ENCODE measurements at places on chromosomes 13 and 19.

GRCh38 chr13:26555413-26555812 lies 2.1 kb upstream of the WASF3 start:
- no peak for DNase-seq

DNA sequence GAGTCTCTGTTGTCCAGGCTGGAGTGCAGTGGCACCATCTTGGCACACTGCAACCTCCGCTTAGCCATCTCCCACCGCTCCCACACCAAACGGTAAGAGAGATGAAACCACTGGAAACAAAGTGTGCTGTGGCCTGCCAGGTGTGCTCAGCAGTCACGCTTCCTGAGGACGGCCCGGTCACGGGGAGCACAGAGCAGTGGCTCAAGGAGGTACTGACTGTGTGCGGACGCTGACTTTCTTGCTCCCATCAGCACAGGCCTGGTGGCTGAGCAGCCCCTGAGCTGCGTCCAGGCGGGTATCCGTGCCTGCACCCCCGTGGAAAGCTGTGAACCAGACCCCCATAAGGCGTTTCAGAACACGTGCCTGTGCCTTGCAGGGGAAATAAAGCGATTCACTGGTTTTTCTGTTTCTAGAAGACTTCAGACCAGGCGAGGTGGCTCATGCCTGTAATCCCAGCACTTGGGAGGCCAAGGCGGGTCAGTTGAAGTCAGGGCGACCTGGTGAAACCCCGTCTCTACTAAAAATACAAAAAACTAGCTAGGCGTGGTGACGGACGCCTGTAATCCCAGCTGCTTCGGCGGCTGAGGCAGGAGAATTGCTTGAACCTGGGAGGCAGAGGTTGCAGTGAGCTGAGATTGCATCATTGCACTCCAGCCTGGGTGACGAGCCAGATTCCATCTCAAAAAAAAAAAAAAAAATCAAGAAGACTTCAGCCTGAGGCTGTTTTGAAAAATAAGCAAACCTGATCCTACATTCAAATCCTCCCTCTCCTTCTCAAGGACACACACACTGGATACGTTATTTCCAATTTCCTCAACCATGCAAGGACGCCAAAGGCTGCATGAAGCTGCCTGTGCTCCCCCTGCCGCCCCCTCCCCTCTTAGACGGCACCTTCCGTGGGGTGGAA lies 25.5 kb downstream of the ADPRHL1 start:
- DNase-seq: no peak

GRCh38 chr13:33351319-33351718 lies 65.8 kb upstream of the STARD13 start:
- no peak for DNase-seq

GRCh38 chr19:45164577-45165335 lies 4.0 kb upstream of the NKPD1 start:
- DNase-seq: peak; percentile 64

GRCh38 chr13:99371956-99372355 lies 64.8 kb upstream of the GPR183 start:
- no peak for DNase-seq

DNA sequence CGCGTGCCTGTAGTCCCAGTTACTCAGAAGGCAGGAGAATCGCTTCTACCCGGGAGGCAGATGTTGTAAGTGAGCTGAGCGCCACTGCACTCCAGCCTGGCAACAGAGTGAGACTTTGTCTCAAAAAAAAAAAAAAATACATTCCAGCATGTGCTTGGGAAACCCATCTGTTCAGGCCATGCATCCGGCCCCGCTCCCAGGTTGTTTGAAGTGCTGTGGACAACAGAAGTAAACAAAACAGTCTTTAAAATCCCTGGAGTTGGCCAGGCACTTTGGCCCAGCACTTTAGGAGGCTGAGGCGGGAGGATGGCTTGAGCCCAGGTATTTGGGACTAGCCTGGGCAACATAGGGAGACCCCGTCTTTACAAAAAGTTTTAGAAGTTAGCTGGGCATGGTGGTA lies 3.2 kb upstream of the PTPRS start:
- no peak for DNase-seq

DNA sequence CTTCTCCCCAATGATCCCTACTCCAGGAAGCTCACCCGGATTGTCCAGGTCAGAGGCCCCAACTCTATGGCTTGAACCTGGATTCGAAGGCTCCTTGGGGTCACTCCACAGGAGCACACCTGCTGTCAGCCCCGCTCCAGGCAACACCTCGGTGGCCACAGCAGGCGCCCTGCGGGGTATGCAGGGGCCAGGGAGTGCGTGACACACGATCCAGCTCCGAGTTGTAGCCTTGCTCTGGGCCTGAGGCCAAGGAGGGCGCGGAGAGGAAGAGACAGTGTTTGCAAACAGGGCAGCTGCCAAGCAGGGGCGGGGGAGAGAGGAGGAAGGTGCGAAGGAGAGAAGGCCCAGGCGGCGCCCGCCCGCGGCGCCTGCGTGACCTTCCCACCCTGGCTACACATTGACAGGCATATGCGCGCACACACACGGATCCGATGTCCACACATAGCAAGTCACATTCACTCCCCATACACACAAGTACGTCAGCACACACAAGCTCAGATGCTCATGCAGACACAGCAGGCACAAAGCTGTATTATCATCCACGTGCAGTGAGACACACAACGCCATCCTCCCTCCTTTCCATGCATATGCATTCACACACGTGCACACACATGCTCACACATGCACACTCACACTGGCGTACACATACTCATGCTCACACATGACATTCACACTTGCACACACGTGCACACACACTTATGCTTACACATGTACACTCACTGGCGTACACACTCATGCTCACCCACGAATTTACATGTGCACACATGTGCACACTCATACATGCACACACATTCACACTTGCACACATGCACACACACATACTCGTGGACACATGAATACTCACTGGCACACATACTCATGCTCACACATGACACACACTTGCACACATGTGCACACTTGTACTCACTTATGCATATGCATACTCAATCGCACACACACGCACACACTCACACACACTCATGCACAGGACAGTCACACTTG lies 10.4 kb downstream of the SBK2 start:
- DNase-seq: no peak

GRCh38 chr19:7681340-7682174 lies 924 bp downstream of the TRAPPC5 start:
- no peak for DNase-seq

DNA sequence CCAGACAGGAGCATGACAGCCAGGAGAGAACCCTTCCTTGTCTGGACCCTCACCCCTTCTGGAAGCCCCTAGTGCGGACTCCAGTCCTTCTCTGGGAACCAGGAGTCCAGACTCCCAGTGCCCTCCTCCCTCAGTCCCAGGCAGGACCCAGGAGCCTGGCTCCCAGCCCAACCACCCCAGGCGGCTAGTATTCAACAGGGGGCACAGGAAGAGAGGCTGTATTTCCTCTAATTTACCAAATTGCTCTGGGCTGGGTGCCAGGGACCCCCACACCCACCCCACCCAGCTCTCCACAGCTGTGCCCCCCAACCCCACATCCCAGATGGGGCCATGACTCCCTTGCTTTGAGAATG lies 3.3 kb downstream of the GRIN2D start:
- no peak for DNase-seq

- no peak for DNase-seq
These were observed at the start of gene STK24 for GRCh38 chr13:98576963-98577835. Gene STK24 (minus strand): TSS chr13:98577107. CDS start chr13:98576786, 321 bp downstream.

- DNase-seq: no peak
These were observed 126.8 kb downstream of the UQCRFS1 start for GRCh38 chr19:29086182-29086581.

DNA sequence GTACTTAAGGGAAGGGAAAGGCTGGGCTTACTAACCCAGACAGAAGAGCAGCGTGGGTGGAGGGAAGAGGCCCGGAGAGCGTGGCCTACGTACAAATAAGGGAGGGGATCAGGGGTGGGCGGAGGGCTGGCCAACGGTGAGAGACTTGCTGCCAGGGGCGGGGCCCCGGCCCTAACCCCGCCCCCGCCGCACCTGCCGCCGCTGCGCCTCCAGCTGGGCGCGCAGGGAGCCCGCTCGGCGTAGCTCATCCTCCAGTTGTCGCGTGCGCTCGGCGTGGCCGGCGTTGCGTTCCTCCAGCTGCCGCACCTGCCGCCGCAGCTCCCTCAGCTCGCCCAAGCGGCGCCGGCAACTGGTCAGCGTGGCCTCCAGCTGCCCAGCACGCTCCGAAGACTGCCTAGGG lies 5.7 kb downstream of the HOOK2 start:
- no peak for DNase-seq

DNA sequence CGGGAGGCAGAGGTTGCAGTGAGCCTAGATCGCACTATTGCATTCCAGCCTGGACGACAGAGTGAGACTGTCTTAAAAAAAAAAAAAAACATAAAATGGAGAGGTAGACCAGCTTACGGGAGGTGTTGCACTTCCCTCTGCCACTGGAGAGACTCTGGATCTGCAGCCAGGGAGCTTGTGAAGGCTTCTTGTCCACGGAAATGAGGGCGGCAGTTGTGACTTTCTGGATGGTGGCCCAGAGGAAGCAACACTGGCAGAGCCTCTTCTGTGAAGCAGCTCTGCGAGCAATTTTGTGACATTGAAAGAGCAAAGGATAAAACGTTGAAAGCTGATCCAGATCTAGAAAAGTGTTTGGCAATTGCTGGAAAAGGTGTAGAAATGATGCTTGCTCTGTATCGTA lies 10.4 kb downstream of the SPINT2 start:
- DNase-seq: no peak

DNA sequence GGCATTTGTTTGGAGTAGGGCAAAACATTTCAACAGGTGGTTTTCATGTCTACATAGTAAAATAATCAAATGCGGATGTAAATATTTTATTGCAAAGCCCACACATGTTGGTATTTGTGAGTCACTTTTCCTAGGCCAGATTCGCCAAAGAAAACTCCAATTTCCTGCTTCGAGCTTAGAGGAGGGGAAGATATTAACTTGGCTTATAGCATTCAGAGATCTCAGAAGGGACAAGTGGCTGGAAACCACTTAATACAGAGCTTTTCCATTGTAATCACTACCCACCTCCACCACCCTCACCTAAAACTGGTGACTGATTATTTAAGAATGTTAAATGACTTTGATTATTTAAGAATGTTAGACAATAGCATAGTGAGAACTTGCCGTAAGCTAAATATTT lies 530.6 kb upstream of the SPRY2 start:
- DNase-seq: no peak

- no peak for DNase-seq
These were observed 455.4 kb downstream of the IRS2 start for GRCh38 chr13:109331011-109331433.

DNA sequence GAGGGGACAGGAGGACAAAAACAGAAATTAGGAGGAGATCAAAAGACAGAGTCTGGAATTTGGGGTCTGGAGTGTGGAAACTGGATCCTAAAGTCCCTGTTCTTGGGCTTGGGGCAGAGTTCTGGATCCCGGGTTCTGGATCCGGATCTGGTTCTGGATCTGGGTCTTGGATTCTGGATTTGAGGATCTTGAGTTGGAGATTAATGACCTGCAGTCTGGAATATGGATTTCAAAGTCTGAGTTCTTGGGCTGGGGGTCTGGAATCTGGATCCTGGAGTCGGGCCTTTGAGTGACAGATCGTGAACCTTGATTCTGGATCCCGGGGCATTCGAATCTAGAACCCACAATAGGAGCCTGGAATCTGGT lies 411 bp upstream of the KLK15 start:
- DNase-seq: no peak

DNA sequence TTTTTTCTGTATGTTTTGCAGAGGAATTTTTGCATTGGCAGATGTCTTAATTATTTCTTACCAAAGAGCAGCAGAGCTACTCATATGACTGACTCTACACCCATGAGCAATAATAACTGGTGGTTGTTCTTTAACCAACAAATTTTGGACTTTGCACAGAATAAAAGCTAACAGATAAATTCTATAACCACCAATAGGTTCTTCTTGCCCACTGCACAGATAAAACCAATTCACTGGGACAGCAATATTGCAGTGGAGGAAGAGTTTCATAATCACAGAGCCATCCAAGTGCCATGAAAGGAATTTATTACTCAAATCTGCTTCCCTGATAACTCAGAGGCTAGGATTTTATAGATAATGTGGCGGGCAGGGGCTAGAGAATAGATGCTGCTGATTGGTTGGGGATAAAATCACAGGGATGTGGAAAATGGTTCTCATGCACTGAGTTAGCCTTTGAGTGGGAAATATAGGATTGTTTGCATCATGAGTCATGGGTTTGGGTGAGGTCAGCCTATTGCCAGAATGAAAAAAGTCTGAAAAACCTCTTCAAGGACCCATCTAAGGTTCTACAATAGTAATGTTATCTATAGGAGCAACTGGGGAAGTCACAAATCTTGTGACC lies 104.3 kb upstream of the PCDH17 start:
- DNase-seq: no peak

DNA sequence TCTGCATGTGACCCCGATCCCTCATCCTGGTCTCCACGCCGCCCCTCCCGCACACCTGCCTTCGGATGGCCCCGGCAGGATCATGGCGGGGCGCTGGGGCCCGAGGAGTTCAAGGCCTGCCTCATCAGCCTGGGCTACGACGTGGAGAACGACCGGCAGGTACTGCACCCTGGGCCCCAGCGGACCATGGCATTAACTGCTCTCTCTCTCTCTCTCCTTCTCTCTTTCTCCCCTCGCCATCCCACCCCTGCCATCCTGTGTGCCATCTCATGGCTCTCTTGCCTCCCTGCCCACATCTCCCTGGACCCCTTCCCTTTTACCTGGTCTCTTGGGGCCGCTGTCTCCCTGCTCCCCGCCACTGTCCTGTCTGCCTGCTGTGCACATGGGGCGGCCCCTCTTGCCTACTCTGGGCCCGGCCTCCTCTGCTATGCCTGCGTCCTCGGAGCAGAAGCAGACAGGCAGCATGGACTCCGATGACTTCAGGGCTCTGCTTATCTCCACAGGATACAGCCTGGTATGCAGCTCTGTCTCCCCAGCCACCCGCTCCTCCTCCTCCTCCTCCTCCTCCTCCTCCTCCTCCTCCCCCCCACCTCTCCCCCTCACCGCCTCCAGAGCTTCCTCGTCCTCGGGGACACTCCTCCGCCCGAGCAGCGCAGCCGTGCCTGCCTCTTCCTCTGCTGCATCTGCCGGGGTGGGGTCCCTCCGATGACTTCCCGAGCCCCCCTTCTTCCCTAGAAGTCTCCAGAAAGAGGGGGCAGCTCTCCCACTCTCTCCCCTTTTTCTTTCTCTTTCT lies 16.2 kb downstream of the CAPN12 start:
- no peak for DNase-seq

DNA sequence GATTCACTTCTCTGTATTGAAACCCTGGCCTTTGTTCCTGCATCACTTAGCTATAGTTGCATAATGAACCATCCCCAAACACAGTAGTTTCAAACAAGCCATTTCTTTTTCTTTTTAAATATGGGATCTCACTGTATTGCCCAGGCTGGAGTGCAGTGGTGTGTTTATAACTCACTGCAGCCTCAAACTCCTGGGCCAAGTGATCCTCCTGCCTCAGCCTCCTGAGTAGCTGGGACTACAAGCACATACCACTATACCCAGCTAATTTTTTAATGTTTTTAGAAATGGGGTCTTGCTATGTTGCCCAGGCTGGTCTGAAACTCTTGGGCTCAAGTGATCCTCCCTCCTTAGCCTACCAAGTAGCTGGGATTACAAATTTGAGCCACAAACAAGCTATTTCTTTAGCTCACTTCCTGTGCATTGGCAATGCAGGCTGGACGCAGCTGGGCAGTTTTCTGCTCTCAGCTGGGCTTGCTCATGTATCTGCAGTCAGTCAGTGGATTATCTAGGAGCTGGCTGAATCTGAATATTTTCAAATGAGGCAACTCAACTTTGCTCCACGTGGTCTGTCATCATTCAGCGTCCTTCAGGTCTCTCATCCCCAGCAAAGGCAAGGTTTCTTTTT lies 49.5 kb upstream of the SIN3B start:
- no peak for DNase-seq
